ENCODE measurements at places on chromosomes 3 and 15.

DNA sequence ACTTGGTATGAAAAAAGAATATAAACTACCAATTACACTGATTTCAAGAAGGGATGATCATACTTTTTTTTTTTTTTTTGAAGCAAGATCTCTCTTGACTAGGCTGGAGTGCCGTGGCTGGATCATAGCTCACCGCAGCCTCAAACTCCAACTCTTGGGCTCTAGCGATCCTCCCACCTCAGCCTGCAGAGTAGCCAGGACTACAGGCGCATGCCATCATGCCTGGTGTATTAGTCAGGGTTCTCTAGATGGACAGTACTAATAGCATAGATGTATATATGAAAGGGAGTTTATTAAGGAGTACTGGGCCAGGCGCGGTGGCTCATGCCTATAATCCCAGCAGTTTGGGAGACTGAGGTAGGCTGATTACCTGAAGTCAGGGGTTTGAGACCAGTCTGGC lies 11.5 kb upstream of the SEC11A start:
- DNase-seq = no peak

DNA sequence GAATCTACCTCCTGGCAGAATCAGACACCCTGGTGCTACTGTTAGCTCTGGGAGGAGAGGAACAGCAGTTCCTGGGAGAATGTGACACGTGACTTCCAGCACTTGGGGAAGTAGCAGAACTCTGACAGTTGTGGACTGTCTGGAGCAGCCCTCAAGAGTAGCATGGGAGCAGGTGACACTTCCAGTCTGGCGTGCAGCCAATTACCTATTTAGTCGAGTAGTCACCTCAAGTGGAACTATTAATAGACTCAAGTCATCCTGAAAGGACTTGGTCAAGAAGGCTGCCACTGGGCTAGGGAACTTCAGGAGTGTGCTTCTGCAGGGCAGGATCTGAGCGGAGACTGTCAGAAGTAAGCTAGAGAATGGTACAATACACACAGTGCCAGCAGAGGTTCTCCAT lies 62.3 kb downstream of the MTHFS start:
- DNase-seq = peak; percentile 34

DNA sequence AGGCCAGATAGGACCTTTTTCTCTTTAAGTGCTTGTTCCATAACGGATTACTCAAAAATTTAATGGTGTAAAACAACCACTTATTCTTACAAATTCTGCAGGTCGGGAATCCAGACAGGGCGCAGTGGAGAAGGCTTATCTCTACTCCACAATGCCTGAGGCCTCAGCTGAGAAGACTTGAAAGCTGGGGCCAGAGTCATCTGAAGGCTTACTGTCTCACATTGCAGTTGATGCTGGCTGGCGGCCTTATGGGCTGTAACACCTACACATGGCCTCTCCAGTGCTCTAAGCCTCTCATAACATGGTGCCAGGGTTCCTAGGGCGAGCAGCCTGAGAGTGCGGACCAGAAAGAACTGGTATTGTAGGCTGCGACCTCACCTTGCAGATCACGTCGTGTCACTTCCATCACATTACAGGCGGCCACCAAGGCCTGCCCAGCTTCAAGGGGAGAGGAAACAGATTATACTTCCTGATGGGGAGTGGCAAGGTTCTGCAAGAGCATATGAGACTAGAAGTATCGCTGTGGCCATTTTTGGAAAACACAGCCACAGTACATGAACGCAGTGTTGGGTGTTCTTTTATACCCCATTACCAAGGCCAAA lies 32.4 kb downstream of the CMTM7 start:
- DNase-seq = peak; percentile 76

DNA sequence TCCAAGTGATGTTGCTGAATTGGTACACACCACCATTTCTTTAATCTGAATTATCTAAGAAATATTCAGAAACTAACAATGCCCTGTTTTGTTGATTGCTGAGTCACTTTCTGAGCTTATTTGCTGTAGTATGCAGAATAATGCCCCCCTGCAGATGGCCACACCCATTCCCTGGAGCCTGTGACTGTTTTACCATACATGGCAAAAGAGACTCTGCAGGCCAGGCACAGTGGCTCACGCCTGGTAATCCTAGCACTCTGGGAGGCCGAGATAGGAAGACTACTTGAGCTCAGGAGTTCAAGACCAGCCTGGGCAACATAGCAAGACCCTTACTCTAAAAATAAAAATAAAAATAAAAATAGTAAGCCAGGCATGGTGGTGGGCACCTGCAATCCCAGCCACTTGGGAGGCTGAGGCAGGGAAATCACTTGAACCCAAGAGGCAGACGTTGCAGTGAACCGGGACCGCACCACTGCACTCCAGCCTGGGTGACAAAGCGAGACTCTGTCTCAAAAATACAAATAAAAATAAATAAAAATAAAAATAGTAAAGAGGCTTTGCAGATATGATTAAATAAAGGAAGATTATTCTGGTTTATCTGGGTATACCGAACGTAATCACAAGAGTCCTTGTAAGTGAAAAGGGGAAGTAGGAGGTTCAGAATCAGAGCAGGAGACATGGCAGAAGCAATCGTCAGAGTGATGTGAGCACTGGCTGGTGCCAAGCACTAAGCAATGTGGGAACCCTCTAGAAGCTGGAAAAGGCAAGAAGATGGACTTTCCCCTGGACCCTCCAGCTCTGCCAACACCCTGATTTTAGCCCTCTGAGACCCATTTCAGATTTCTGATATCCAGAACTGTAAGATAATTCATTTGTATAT lies 19.0 kb downstream of the PCYT1A start:
- DNase-seq = peak; percentile 34

DNA sequence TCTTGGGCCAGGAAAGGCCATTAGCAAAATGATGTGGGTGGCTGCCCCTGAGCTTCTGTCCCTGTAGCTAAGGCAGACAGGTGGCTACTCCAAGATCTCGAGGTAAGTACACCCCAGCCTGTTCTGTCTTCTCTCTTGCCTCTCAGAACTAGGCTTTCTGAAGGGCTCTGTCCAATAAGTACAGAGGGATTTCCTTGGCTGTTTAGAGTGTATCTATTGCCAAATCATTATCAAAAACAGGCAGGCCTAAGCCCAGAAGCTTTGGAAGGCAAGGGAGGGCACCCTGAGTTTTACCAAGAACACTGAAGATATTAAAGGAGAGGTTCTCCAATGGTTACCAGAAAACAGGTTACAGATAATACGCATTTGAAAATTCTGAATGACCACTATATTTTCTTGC lies 156.6 kb downstream of the MYRIP start:
- DNase-seq = no peak

GRCh38 chr15:92365084-92365483 lies 28.6 kb upstream of the ST8SIA2 start:
- no peak for DNase-seq

DNA sequence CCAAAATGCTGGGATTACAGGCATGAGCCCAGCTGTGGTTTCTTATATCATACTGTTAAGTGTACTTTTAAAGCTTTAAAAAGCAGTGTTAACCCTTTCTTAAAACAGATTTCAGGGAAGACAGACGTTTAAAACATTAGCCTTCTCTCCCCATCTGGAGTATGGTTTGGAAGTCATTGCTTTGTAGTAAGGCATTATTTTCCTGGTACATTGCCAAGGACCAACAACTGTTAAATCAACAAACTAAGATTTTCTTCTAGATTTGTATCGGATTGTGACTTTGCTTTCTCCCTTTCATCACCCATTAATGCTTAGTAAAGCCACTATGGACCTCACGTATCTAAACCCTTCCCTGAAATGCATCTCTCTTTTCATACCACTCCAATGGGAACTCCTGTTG lies 50.5 kb downstream of the UBE2E1 start:
- DNase-seq = no peak

DNA sequence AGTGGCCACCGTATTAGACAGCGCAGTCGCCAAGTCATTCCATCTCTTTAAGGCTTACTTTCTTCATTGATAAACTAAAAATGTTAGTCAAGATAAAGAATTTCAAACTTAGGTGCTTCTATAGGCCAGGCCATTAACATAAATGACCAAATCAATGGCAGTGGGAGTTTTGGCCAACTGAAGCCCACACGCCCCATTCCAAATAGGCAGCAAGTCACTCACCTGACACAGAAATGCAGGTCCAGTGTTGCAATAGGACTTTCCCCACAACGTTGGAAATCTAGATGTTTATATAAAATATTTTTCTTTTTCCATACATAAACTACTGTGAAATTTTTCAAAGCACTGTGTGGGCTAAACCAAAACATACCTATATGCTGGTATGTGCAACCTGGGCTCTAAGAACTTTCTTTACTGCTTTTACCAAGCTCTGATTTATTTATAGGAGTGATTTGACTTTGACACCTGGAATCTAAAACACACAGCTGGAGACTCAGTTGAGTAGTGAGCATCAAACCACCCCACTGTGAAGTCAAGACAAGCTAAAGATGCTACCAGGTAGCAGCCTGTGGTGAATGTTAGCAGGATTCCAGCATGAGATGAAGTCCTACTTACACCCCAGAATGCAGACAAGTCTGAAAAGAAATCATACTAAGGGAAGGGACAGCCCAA lies 15.1 kb downstream of the GOLIM4 start:
- DNase-seq = no peak

DNA sequence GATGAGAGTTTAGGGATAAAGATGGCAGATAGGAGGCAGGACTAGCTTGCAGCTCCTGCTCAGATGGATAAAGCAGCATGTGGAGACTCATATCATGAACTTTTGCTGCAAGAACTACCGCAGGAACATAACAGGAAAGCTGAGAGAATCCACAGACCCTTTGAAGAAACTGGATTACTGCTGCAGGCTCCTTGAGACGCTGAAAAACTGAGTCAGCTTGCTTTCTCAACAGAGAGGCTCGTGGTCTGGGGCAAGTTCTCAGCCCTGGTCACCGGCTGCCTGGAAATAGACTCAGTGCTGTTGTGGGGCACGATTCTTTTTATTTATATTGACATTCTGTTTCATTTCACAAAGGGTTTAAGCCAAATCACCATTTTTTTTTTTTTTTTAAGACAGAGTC lies 28.8 kb upstream of the TRIM59 start:
- DNase-seq = no peak

DNA sequence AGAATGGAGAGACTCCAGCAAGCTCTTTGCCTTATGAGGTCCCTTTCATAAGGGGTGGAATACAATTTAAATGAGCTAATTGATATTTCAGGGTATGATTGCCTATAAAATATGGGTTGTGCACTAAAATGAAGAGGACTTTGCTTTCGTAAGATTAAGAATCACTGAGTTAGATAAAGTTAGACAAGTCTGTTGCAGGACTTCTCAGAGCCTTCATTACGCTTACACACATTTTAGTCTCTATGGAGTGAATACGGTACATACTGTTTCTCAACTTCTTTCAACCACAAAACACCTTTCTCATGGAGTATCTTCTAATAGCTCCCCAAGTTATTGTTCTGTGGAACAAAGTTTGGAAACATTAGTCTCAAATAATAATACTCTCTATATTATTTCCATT lies 17.8 kb upstream of the MYRIP start:
- no peak for DNase-seq

- no peak for DNase-seq
Measured at GRCh38 chr3:152309535-152310307, 41.0 kb downstream of the MBNL1 start.

- no peak for DNase-seq
Measured at GRCh38 chr15:77860071-77860691, 217.3 kb downstream of the TBC1D2B start.

DNA sequence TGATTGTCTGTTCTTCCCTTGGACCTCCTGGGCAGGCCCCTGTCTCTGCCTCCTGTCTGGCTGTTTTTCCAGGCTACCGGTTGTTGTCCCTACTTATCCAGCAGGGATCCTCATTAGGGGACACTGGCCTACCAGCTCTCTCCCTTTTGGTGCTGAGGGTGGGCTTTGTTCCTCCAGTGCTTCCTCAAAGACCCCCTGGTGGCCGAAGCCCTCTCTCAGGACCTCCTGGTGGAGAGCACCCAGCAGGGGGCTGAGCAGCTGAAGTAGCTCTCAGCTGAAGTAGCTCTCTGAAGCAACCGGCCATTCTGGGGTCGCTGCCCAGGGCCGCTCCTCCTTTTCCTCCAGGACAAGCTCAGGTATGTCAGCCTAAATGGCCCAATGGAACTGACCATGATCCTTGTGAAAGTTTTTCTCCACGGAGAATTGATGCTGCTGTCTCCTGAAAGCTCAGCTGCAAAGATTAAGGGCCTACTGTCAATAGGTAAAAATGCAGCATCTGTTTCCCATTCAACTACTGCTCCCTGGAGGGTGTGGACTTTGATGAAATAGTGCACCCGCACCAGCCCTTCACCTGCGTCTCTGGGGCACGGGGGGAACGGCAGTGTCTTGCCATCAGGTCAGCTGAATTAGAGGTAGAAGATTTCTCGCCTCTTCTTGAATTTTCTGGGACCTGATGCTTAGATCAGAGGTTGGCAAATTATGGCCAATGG lies 27.6 kb downstream of the ARNT2 start:
- DNase-seq = no peak

DNA sequence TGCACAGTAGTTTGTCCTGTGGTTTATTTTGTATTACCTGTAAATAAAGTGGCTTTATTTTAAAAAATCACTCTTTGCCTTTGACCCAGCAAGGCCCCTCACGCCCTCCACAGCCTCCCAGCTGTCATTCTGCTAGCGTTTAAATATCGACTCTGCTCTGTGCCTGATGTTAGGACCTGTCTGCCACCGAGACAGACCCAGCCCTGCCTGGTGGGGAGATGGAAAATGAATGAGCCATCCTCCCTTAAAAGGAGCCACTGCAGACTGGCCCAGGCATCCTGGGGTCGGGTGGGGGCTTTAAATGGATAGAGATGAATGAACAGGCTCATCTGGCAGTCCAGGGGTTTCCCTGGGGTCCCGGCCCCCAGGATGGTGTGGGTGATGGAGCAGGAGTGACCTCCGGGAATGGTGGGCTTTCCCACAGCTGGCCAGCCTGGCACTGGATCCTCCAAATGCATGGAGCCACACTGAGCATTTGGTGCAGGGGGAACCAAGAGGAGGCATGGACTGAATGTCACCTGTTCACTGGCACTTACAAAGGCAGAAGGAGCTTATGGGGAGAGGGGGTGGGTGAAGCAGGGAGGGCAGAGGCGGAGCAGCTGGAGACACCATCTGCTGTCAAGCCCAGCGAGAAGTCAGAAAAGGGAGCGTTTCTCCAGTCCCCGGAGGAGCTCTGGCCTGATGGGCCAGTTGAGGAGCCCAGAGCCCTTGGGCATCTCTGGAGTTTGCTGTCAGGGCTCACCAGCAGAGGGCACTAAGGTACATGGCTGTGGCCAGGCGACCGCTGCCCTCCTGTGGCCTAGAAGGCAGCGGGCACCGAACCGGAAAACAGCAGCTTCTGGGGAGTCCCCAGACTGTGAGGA lies 11.9 kb downstream of the GRM2 start:
- DNase-seq = peak; percentile 70

DNA sequence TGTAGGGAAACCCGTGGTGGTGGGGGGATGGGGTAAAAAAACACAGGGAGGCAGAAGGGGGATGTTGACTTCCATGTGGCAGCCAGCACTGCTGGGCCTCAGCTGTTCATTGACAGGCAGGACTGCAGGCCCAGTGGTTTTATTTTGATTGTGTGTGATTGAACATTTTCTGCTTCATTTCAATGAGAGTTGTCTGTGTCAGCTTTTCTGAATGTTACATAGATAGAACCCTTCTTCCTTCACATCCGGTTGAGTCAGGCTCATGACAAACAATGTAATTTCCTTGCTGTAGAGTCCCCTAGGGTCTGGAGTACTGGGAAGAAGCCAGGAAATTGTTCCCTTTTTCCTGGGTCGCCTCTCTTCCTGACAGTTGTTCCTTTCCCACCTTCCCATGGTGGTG lies 8.2 kb upstream of the RPP25 start:
- DNase-seq = no peak
